ENCODE measurements at places on chromosomes 6 and 20.

GRCh38 chr6:15994814-15995459 is 133.9 kb upstream of the MYLIP start:
- no peak for DNase-seq

GRCh38 chr6:90434094-90434493 is 137.5 kb upstream of the BACH2 start:
- DNase-seq, result no peak

DNA sequence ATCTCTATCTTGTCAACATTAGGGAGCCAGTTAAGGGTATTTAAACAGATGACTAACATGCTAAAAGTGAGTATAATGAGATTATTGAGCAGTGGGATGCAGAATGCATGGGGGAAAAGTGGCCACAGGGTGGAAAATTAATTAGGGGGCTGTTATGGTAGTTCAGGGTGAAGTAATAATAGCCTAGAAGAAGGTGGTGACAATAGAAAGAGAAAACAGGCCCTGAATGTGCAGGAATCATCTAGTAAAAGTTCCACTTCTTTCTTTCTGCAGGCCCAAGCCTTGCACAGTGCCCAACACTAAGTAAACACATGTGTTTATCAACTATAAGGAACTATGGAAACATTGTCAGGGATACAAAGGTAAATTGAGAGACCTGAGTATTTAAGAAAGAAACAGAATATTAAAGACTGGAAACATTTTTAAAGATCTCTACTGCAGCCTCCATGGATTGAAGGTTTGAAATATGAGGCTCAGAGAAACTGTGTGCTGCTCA is 7.1 kb upstream of the MYB start:
- DNase-seq, result no peak

DNA sequence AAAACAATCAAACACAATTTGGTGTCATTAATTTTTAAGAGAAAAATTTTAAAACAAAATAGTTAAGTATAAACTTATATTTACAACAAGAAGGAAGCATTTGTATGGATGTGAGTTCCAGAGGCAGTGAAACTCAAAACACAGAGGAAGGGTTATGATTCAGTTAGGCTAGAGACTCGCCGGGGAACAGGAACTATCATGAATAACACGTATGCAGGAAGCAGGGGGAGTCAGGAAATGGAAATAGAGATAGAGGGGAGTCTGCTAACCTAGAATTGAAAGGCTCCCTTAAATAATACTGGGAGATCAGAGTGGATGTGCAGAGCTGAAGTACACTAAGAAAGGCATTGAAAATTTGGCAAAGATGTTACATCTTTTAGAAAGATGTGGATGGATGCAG is 14.2 kb upstream of the HLA-DRB1 start:
- DNase-seq, result no peak

GRCh38 chr6:39196673-39197091 is 32.6 kb downstream of the KCNK5 start:
- no peak for DNase-seq

DNA sequence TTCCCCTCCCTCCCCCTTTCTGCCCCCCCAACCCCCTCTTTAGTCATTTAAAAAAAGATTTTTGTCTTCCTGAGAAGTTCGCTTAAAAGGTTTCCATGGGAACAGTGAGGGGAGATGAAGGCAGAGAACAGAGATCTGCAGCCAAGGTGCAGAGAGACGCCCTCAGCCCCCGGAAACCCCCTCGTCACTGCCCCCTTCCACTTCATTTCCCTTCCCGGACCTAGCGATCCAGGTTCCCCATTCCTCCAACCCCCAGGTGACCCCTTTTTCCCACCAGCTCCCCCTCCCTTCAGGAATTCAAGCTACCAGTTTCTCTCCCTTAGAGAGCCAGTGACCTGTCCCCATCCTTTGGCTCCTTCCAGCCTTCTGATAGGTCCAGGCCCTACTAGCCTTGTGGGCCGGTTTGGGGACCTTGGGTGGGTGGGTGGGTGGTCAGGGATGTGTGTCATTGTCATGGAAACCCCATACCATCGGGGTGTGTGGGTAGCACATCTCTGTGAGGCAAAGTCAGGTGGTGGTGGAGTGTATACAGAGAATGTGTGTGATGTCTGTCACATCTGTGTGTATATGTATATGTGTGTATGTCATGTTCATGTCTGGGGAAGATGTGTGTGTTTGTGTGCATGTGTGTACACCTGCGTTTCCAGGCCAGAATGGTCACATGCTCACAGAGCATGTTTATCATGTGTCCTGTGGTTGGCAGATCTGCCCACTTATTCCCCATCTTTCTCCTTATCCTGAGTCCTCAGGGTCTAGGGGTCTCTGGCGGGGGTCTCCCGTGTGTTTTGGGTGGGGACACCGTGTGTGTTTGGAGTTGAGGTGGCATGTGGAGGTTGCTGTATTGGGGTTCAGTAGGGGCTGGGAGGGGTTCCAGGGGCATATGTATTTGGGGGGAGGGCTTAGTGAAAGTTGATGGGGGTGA is 7.0 kb downstream of the SYNGAP1 start:
- DNase-seq, result peak; percentile 46

DNA sequence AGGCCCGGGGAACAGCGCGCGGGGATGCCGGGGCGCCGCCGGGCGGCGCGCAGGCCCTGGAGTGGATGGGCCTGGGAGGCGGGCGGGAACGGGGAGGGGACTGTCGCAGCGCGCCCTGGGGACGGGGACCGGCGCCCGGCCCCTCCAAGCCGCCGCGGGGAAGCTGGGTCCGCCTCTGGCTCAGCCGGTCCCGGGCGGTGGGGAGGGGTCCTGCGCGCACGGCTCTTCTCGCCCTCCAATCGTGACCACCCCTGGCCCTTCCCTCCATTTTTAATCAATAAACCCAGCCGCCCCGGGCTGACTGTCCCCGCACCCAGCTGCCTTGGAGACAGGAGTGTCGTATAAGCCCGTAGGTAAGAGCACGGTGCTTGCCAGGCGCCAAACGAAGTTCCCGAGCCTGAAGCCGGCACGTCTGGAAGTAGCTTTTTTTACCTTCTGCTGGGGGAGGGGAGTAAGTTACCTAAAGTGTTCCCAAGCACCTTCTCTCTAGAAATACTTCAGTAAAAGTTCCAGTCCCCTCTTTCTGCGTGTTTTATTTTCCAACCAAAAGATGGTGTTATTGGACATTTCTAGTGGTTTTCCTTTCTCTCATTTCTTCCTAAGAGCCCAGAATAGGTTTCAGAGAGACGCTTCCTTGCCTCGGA is 780 bp upstream of the TAF4 start:
- DNase-seq, result no peak

GRCh38 chr6:27931209-27931608 is 19.0 kb upstream of the OR2B2 start:
- DNase-seq, result no peak

GRCh38 chr6:166152660-166153059 is 15.0 kb downstream of the TBXT start:
- no peak for DNase-seq

DNA sequence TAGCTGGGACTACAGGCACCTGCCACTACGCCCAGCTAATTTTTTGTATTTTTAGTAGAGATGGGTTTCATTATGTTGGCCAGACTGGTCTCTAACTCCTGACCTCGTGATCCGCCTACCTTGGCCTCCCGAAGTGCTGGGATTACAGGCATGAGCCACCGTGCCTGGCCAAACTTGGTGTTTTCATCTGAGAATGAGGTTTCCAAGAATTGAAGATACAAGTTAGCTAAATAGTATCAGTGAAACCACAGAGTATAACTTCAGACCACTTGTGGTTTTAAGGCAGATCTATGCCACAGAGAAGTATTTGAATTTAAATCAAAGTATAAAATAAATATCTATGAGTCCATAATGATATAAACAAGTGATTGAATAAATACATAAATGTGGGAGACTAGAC is 70.1 kb downstream of the SLC16A10 start:
- no peak for DNase-seq

DNA sequence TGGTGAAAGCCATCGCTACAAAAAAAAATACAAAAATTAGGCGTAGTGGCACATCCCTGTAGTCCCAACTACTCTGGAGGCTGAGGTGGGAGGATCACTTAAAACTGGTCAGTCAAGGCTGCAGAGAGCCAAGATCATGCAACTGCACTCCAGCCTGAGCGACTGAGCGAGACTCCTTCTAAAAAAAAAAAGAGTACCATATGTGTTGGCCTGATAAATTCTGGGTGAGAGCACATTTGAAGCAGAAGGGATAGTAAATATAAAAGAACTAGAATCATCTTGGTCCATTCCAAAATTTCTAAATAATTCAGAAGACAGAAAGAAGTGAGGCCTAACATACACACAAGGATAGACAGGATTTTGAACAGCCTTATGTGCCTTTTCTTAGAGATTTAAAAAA is 2.2 kb downstream of the IBTK start:
- no peak for DNase-seq

GRCh38 chr20:19764207-19764606 is 6.1 kb downstream of the RIN2 start:
- no peak for DNase-seq

DNA sequence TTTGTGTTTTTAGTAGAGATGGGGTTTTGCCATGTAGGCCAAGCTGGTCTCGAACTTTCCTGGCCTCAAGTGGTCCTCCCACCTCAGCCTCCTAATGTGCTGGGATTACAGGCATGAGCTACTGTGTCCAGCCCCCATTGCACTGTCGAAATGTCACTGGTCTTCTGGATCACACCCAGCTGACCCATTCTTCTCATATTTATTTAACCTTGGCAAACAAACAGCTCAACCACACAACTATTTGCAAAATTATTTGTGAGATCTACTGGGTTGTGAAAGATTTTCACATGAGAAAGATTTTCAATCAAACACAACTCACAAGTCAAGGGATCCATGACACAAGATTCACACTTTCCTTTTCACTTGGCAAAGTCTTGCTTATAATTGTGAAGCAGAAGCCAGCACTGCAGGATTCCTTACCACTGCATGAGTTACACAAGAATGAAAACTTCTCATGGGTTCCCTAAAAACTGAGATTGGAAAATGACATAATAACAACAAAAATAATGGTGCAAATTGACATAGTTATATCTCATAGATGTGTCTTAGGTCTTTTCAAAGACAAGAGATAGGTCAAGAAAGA is 2.0 kb upstream of the CST9L start:
- no peak for DNase-seq

DNA sequence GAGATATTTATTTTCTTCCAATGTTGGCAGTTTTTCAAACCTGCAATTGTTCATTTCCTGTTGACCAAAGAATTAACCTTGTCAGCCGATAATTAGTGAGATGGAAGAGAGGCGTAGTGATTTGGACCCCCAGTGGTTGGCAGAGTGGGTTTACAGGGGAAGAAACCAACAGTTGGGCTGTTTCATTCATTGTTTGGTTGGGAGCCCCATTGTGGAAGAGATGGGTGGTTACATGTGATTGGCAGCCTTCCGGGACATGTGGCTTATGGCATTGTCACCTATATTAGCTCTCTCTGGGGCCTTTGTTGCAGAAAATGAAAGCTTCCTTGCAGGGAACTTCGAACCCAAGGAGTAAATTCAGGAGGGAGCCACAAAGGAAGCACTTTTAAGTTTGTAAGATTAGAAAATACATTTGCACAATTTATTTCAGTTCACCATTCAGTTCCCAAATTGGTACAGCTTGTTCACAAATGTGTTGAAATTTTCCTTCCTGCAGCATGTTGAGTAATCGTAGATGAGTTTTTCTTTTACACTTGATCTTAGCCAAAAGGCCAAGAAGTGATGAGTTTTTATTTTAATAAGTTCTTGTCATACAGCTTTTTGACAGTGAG is 50.3 kb upstream of the CDKAL1 start:
- no peak for DNase-seq

DNA sequence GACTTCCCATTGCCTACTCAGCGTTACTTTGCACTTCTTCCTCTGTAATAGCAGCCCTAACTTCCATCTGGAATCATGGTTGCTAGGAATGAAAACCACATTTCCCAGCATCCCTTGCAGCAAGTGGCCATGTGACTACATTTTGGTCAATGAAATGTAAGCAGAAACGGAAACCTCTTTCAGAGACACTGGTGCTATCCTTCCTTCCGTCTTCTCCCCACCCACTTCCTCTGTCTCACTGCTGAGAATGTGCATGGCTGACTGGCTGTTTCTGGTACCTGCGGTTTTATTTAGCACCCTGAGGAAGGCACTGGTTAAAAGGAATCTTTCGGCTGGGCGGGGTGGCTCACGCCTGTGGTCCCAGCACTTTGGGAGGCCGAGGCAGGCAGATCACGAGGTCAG is 107.4 kb downstream of the SCML4 start:
- peak; percentile 57 for DNase-seq

DNA sequence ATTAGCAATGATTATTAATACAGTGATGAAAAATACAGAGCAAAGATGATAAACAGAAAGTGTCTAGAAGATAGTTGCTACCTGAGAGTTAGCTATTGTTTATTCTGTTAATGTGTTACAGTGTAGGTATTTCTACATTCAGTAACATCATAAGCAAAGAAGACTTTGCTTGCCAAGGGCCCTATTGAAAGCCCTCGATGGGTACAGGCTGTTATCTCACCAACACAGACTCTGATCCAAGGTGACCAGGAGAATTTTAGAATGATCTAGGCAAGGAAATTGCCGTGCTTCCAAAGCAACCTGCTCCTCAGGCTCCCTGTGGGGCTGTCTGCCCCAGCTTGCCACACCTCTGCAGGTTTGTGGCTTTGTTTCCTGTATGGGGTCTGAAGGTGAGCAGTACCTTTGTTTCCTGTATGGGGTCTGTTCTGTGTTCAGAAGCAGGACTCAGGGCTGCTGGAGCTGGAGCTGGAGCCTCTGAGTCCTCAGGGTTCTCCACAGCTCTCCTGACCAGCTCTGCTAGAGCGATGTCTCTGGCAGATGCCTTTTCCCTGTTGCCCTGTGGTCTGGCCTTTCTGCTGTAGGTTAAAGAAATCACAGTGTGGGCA is 32.5 kb downstream of the PHACTR3 start:
- no peak for DNase-seq

- no peak for DNase-seq
These were observed 23.5 kb upstream of the CTNNBL1 start for GRCh38 chr20:37670351-37670791.

Data from T-helper 9 cell (primary cell).